ENCODE measurements at places on chromosomes 16 and 17.
A peak's percentile ranks its signal among the peaks of the same experiment; 100 is the strongest.

DNA sequence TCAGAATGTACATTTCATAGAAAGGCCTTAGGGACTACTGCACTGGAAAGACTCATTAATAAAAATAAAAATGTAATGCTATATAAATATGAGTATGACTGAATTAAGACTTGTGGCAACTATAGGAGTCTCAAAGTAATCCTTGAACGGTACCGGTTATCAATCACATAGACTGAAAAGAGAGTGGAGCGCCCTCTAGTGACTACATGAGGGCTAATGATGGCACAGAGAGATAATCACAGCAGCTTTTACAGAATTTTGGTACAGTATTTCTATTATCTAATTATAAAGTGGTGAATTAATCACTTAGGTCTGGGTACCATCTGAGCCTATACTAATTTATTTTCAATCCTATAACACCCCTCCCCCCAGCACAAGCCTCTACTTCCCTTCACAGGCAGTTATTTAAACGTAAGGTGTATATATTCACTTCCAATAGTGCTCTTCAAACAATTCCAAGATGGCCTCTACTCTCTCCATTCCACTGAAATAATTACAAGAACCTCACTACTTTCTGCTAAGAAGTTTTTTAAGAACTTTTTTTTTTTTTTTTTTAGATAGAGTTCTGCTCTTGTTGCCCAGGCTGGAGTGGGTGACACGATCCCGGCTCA is 40.7 kb upstream of the ANKFY1 start:
- DNase-seq: peak; percentile 66

GRCh38 chr16:29814592-29814991 is 1.4 kb upstream of the PAGR1 start:
- no peak for DNase-seq

- no peak for DNase-seq
Observed at GRCh38 chr16:58329135-58329534, 34.3 kb upstream of the PRSS54 start.

- DNase-seq: no peak
Observed at GRCh38 chr16:24997665-24998064, 17.5 kb downstream of the ARHGAP17 start.

- DNase-seq: no peak
Observed at GRCh38 chr16:9364721-9365369, 273.4 kb downstream of the HAPSTR1 start.

DNA sequence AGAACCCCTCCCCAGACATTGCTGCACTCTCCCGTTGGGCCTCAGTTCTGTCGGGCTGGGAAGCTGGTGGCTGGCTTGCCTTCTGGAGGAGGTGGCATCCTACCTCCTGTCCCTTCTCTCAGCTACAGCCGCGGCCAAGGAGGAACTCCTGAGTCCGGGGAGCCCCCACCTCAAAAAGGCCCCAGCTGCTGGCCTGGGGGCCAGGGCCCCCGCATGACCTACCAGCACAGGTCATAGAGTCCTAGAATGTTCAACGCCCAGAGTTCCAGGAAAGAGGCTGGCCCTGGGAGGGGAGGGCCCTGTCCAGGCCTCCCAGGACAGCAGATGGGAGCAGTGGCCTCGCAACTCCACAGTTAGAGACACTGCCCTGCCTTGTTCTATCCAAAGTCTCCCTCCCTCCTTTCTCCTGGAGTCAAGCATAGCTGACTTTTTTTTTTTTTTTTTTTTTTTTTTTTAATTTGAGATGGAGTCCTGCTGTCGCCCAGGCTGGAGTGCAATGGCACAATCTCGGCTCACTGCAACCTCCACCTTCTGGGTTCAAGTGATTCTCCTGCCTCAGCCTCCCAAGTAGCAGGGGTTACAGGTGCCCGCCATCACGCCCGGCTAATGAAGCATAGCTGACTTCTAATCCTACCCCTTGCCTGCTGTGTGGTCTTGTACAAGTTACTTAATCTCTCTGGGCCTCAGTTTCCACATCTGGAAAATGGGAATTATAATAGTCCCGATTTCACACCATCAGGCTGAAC is 7.1 kb downstream of the CARHSP1 start:
- DNase-seq: no peak

DNA sequence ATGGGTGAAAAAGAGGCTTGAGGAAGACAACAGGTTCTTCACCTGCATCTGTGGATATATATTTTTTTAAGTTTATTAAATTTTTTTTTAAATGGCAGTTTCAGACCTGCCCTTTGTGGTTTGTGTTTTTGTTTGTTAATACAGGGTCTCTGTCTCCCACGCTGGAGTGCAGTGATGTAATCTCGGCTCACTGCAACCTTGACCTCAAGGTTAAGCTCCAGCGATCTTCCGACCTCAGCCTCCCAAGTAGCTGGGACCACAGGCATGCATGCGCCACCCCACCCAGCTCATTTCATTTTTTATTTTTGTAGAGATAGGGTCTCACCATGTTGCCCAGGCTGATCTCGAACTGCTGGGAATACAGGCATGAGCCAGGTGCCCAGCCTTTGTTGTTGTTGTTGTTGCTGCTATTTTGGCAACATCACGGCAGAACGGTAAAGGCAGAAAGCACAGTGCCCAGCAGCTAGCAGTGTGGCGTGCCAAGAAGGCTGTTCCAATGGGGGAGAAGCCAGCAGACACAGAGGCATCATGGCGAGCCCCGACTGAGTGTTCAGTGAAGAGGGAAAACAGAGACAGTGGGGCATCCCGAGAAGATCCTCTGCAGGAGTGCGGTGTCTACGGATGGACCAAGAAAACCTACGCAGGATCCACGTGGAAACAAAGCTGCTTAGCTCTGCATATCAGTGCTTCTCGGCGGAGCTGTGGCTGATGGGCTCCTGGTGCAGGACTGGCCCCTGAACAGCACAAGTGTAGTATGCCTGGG is 19.6 kb downstream of the TMC6 start:
- no peak for DNase-seq

DNA sequence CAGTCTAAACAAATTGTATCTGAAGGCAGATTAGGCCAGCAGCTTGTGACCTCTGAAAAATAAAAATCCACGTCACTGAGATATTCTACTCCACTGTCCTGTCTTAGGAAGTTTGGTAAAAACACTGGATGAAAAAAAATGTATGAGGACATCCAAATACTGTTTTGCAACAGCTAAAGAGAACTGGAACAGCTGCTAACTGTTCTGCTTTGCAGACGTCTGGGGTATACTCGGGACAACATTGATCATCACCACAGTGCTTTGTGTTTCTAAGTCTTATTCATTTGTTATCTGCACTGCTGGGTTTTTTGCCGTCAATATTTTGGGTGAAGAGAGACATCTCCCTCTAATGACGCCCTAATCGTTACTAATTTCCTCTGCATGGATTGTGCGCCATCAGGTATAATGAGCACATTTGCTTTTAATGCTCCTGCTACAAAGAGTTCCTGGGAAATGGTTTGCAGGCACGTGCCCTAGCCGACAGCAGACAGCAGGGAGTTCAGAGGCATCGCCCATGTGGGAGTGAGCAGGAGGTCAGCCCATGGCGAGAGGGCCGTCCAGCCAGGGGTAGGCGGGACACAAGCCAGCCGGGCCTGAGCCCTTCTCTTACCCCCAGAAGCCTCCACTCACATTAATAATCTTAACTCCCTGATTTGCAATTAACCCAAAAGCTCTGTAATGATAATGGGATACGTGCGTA is 87.0 kb downstream of the CBLN1 start:
- DNase-seq: no peak

DNA sequence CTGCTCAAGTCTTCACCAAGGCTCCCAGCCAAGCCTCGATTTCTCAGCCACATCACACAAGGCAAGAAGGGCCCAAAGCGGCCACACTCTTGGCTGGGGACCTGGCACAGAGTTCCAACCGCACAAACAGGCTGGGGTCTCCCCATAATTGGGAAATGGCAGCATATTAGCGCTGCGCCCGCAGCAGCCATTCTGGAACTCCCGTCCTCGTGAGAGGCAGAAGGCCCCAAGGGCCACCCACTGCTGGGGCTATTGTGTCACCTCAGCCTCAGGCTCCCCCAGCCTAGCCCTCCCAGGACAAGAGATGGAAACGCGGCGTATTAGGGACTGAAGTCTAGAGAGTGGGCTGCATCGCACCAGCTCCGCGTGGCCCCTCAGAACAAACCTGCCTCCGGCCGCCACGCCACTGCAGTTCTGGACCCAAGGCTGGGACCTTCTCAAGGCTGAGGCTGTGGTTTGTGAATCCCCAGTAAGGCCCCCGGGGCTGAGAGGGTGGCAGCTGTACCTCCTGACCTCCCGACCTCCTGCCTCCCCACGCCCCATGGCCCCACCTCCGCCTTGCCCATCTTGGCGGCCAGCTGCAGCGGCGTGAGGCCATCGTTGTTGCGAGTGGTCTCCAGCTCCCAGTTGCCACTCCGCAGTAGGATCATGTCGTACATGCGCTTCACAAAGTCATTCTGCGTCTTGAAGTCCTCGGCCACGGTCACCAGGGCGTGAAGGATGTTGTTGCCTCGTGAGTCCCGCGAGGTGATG is 25.3 kb downstream of the TRPV3 start:
- DNase-seq: no peak

- no peak for DNase-seq
Observed at GRCh38 chr17:17928398-17929287, 43.6 kb downstream of the TOM1L2 start.

- peak; percentile 58 for DNase-seq
Observed at GRCh38 chr16:2486645-2487516, 12.0 kb downstream of the TBC1D24 start.

GRCh38 chr16:78034530-78034929 is 12.2 kb downstream of the CLEC3A start:
- DNase-seq: no peak

DNA sequence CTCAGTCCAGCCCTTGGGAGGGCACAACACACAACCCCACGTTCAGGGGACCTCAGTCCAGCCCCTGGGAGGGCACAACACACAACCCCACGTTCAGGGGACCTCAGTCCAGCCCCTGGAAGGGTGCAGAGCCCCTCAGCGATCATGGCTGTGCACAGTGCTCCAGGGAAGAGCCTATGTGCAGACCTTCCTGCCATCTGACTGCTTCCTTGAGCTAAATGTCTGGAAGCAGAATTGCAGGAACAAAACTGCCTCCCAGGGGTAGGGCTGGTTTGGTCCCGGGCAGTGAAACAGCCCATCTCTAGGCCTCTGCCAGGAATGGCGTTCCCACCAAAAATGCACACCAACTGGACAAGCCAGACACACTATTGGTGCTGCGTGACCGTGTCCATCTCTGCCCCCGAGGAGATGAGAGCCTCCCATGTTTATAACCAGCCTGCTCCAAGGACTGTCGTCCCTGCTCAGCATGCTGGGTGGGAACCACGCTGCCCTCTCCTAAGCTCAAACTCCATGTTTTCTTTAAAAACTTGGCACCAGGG is 44.0 kb downstream of the ZNF276 start:
- DNase-seq: no peak

DNA sequence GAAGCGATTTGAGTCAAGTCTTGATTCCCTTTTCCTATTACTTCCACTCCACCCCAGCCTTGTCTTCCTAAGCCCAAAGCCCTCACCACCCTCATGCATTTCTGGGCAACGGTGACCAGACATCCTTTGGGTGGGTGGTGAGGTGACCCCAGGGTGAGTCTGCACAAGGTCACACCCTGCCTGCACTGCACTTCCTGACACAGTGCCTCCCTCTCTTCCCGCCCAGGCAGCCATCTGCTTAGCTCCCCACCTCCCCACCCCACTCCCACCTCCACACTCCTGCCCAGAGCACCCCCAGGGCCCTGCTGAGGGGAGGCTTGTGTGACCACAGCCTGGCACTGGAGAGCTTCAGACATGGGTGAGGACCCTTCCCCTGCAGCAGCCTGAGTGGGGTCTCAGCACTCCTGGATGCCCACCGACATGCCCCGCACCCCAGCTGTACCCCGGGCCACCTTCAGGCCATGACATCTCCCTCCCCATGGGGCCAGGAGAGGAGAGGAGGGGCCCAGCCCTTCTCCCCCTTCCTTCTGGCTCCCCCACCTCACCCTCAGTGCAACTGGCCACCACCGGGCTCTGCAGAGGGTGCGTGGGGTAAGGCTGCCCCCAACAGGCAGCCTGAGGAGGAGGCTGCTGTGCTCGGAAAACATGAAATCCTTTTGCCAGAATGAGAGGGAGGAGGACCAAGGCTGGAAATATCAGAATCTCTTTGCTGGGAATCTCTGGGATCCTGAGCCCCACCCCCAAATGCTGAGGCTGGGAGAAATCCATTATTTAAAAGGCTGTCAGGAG is 68.6 kb downstream of the CCT6B start:
- DNase-seq: no peak

- no peak for DNase-seq
Observed at GRCh38 chr16:9033125-9033830, 58.2 kb upstream of the HAPSTR1 start.

GRCh38 chr17:28189667-28190066 is 129.3 kb upstream of the TMEM97 start:
- DNase-seq: no peak

DNA sequence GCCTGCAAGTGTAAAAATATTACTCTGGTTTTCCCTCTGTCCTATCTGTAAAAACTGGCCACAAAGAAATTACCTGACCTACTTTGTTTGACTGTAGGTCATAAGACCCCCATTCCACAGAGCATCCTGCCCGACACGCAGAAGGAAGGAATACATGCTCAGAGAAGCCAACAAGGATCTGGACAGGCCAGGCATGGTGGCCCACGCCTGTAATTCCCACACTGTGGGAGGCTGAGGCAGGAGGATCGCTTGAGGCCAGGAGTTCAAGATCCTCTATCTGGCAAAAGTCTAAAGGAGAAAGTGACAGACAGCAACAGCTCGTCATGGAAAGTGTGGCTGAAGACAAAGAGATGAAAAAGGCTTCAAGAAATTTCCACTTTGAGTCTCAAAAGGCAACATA is 78.2 kb upstream of the RNU2-1 start:
- no peak for DNase-seq

DNA sequence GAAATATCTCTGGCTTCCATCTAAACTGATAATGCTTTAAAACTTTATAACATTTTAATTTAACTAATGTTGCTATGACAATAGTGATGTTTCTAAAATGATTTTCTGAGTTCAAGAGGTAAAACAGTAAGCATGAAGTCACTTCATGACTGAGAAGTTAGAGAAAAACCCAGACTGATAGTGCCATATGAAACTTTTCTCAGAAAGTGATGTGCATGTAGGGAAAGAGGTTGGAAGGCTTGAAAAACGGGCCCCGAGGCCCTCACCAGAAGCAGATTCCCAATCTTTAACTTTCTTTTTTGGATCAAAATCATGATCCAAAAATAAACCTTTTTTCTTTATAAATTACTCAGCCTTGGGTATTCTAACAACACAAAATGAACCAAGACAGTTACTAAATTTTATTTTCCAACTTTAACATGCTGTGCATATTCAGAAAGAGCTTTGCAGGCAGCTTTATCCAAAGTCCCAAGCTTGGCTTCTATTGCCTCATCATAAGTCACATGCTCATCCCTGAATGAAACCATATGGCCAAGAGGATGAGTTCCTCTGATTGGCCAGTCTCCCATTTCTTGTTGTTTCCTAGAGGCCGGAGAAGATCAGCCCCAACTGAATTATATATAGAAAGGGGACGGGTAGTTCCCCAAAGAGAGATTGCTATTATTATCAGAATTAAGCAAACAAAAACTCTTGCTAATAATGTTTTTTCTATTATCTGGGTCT is 357.6 kb upstream of the SALL1 start:
- no peak for DNase-seq

- DNase-seq: no peak
Observed at GRCh38 chr16:85593494-85594221, 19.5 kb upstream of the GSE1 start.

GRCh38 chr17:8158267-8159031 is 4.3 kb downstream of the VAMP2 start:
- DNase-seq: peak; percentile 89

GRCh38 chr16:1993731-1994131 is 4.0 kb downstream of the SYNGR3 start:
- DNase-seq: no peak

Data from effector memory CD8-positive, alpha-beta T cell (primary cell).